ENCODE measurements at places on chromosomes 1 and 21.

DNA sequence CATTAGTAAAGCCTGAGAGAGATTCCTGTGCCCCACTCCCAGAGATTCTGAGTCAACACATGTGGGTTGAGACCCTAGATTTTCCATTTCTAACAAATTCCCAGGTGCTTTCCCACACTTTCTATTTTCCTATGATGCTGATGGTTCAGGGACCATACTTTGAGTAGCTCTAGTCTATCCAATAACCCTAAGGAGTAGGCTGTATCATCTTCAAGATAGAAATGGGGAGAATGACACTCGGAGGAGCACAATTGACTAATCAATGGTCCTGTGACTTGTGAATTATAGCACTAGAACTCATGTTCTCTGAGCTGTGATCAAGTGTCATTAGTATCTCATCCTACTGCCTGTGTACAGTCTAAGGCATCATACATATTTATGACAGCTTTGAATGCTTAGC, 232.9 kb upstream of the B3GALT2 start:
- no peak for DNase-seq

GRCh38 chr1:182111496-182111895, 50.0 kb upstream of the ZNF648 start:
- DNase-seq = no peak

- DNase-seq = no peak
Measured at GRCh38 chr1:5818755-5819154, 173.5 kb downstream of the NPHP4 start.

- DNase-seq = no peak
Measured at GRCh38 chr1:231553320-231553719, 24.9 kb downstream of the TSNAX start.

DNA sequence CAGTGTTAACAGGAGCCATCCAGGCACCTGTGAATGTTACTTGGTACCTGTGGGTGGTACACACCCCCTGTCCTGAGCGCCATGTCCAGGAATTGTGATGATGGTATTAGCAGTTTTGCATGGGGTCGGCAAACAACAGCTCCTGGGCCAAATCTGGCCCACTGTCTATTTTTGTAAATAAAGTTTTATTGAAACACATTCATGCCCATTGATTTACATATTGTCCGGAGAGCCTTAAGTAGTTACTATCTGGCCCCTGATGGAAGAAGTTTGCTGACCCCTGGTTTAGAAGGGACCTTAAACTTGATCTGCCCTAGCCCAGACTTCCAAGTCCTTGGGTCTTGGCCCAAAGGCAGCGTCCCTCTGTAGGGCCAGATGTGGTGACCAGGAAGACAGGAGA, 58.3 kb downstream of the SPSB1 start:
- no peak for DNase-seq

- no peak for DNase-seq
Measured at GRCh38 chr1:154807048-154807591, 63.0 kb downstream of the KCNN3 start.

GRCh38 chr1:43235040-43235439, 34.7 kb upstream of the TMEM125 start:
- DNase-seq = no peak

DNA sequence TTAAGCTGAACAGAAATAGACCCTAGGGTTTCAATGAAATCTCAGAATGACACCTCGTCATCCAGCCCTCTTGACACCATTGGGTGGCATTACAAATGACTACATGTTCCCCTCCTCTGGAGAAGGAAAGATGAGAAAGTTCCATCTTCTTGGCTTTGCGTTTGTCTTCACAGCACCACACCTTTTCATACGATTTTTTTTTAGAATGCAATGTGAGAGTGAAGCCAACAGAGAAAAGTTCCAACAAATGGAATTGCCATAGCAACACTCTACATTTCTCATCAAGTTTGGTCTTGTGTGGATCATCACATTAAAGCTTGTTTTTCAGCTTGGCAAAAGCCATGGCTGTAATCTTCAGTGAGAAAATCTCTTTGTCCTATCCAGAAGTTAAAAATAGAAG, 183.4 kb upstream of the SNX7 start:
- DNase-seq = no peak

GRCh38 chr21:45427331-45428271, 22.6 kb downstream of the COL18A1 start:
- DNase-seq = no peak

DNA sequence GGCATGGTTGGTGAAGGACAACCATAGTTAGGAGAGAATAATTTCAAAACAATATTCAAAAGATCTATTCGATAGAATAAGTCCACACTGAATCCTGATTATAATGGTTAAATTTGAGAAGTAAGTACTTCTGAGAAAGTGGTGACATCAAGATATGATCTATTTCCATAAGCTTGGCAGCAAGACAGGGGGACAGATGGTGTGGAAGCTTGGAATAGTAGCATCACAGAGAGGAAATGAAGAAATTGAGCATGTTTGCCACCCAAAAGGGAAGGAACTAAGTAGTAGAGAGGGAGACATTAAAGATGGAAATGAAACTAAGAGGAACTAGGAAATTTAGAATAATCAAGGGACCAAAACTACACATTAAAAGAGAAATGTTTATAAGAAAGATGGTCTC, 94.5 kb downstream of the OLFM3 start:
- DNase-seq = no peak

DNA sequence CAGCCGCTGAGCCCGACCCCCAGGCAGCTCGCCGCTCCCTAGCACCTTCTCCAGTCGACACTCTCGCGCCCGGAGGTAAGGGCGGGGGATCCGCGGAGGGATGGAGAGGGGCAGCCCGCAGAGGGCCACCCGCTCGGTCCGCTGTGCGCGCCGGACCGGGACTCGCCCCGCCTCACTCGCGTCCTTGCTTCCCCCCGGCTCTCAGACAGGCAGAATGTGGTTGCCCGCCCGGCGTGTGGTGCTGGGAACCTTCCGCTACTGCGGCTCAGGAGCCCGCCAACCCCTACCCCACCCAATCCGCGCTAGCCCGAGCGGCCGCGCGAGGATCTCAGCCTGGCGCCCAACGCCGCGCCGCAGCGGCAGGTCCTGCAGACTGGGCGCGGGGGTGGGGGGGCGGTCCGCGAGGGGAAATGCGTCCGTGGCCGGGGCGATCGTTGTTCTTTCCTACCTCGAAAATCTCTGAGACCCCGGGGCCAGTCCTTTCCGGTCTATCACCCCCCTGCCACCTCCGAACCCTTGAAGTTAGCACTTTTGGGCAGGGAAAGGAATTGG, 404 bp downstream of the LRRC8C start:
- DNase-seq = peak; percentile 66

GRCh38 chr21:38037416-38037815, 121.2 kb upstream of the KCNJ6 start:
- DNase-seq = no peak

GRCh38 chr1:1895456-1896336, 4.8 kb upstream of the GNB1 start:
- no peak for DNase-seq

- no peak for DNase-seq
Measured at GRCh38 chr1:89125240-89125912, 538 bp downstream of the GBP2 start.

DNA sequence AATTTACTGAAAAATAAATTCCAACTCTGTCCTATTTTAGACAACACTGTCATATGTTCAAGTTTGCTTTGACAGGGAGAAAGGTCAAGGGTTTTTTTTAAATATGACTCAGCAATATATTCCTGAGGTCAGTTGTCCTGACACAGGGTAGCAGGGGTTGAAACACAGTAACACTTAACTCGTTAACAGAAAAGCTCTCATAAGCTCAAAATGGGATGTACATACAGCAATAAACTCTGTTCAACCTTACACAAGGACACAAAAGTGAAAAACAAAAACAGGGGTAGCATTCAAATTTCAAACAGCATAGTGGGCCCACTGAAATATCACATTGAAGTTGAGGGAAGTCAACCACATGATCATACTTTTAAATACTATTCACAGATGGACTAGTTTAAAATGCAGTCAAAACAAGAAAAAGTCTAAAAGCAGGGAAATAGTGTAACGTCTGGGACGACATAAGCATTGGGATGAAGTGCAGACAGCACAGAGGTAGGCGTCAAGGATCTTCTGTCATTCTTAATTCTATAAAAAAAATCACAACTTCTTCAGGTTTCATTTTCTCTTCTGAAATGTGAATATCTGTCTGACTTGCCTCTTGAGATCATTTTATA, 89.9 kb downstream of the SLC44A5 start:
- no peak for DNase-seq

DNA sequence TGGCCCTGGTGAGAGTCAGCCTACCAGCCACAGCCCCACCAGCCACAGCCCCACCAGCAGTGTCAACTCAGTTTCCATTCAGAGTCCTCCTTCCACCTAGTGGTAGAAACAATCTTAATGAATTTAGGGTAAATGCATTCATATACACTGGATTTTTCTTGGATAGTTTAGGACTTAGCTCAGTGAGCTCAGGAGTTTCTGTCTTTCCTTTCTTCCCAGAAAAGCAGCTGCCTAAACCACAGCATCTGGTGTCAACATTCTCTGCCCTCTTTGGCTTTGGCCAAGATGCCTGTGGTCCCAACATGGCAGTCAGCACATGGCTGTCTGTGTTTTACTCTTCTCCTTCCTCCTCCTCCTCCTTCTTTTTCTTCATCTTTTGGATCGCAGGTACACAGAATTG, 94.0 kb downstream of the CLIC6 start:
- no peak for DNase-seq

DNA sequence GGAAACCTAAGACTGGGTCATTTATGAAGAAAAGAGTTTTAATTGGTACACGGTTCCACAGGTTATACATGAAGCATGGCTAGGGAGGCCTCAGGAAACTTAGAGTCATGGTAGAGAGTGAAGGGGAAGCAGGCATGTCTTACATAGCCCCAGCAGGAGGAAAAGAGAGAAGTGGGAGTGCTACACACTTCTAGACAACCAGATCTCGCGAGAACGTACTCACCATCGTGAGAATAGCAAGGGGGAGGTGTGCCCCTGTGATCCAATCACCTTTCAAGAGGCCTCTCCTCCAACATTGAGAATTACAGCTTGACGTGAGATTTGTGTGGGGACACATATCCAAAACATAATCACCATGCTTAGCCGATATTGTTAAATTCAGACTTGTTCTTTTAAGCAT, 62.8 kb downstream of the DYRK1A start:
- no peak for DNase-seq

- no peak for DNase-seq
Measured at GRCh38 chr1:8397511-8397910, 79.6 kb downstream of the SLC45A1 start.

DNA sequence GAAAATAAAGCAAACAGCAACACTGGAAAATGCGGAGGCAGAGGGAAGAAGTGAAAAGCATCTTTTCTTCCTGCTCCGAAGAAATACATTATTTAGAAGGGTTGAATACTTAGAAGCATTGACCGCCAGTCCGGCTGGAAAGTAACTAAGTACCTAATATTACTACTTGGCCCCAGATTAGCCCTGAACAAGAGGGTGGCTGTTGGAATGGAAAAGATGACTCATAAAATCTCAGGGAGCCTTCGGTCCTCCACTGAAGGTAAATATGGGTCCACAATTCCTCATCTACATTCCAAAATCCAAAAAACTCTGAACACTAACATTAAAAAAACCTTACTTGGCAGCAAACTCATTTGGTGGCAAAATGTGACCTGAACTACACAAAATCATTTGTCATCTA, 40.1 kb downstream of the BCAR3 start:
- DNase-seq = no peak

GRCh38 chr1:246039584-246039983, 467.5 kb downstream of the SMYD3 start:
- no peak for DNase-seq

DNA sequence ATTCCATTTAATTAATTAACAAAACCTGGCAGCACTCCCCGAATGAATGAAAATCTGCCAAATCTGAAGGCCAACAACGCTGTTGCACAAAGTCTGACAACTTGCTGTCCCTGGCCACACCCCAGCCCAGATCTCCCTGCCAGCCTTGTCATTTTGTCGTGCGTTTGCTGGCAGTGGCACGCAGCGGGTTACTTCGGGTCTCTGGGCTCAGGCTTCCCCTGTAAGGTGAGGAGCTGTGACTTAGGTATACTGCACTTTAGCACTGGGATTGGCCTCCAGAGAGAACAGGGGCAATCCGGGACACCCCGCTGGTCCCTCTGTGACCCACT, 34.3 kb upstream of the SIM2 start:
- no peak for DNase-seq

DNA sequence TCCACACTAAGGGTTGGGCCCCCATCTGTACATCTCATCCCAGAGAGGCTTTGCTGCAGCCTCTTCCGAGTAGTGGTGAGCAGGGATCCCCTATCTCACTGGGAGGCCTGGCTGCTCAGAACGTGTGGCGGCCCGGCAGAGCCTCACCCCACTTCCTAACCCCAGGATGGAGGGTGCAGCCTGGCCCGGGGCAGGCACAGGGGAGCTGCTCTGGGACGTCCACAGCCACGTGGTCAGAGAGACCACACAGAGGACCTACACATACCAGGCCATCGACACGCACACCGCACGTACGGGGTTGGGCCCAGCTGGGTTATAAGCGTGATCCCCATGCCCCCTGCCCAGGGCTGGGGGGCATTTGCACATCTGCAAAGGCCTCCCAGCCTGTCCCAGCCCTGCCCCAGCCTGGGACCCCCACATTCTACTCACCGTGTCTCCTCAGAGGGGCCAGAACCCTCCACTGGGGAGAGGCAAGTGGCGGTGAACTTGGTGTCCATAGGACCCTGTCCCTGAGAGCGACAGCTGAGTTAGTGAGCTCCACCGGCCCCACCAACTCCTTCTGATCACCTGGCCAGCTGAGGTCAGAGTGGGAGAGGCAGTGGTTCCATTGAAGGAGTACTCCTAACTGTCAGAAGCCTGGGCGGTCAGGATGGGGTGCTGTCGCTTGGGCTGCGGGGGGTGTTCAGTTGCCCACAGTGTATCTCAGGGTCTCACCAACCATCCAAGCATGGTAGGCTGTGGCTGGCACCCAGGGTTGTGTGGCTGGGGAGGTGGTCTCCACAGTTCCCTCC, 41.2 kb downstream of the TRIM11 start:
- DNase-seq = no peak

GRCh38 chr1:164858096-164858632, 299.2 kb downstream of the PBX1 start:
- no peak for DNase-seq

GRCh38 chr21:15080526-15080925, 15.7 kb upstream of the NRIP1 start:
- no peak for DNase-seq

GRCh38 chr1:222732216-222733159, 4.5 kb upstream of the FAM177B start:
- no peak for DNase-seq

GRCh38 chr1:150017206-150017750, 6.8 kb upstream of the OTUD7B start:
- DNase-seq = no peak

GRCh38 chr1:193457676-193458075, 271.3 kb upstream of the B3GALT2 start:
- DNase-seq = peak; percentile 44

All from NCI-H187 (cell line).